Stimulated activated CD4-positive, alpha-beta T cell treated with anti-CD3 and anti-CD28 coated beads, Interleukin-1b, Interleukin-23, amount 100 ng/mL, for 4 hours (primary cell): ENCODE measurements at places on chromosomes 2 and 18.

DNA sequence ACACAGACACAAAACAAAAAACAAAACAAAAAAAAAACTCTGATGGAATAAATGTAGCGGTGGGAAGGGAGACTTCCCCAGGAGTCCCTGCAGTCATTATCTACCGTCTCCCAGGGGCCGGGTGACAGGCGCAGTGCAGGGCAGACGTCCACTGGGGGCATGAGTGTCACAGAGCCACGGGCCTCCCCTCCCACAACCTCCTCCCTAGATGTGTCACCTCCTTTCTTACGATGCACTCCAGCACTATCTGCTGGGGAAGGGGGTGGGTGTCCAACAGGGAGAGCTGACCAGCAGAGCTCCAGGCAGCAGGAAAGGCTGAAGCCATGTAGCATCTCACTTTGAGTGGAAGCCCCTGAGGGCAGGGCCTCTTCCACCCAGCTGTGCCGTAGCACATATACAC lies 84.5 kb downstream of the LONRF2 start:
- no peak for DNase-seq

DNA sequence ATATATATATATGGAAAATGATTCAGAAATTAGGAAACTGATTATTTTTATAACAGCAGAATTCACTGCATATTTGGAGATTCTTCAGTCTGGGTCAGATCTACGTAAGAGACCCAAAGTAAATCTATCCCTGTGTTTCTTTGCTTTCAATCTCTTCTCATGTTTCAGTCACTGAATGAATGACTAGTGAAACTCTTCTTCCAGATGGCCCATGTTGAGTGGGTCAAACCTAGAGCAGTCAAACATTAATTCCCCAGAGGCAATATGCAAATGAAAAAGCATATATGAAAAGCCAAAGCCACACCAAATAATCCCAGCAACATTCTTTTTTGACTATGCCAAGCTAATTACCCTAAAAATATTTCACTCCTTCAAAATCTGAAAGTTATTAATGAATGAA lies 317.3 kb downstream of the RBM43 start:
- no peak for DNase-seq

DNA sequence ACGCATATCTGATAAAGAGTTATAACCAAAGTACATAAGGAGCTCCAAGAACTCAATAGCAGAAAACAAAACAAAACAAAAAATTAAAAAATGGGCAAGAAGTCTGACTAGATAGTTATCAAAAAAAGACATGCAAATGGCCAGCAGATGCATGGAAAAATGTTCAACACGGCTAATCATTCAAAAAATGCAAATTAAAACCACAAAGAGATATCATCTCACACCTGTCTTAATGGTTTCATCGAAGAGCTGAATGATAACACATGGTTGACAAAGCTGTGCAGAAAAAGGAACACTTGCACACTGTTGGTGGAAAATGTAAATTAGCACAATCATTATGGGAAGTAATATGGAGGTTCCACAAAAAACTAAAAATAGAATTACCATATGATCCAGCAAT lies 751.3 kb upstream of the POU3F3 start:
- DNase-seq = no peak

- no peak for DNase-seq
Measured at GRCh38 chr2:229474125-229474524, 203.0 kb upstream of the PID1 start.

- no peak for DNase-seq
Measured at GRCh38 chr2:239197146-239197545, 203.7 kb downstream of the HDAC4 start.

DNA sequence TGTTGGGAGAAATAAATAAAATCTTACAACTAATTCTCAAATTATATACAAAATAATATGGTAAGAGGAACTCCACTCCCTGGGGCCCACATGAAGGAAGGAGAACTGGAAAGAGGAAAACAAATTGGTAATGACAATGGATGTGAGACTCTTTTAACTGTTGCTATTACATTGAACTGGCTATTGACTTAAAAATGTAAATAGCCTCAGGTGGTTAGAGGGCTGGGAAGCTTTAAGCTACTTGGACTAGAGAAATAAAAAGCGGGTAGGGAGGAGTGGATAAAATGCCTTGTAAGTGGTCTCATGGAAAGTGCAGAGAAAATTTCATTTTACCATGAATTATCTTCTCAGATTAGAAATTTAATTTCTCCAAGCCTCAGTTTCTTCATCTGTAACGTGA lies 64.1 kb downstream of the KCNJ3 start:
- DNase-seq = no peak

GRCh38 chr2:144858211-144858610 lies 338.3 kb upstream of the ZEB2 start:
- no peak for DNase-seq

DNA sequence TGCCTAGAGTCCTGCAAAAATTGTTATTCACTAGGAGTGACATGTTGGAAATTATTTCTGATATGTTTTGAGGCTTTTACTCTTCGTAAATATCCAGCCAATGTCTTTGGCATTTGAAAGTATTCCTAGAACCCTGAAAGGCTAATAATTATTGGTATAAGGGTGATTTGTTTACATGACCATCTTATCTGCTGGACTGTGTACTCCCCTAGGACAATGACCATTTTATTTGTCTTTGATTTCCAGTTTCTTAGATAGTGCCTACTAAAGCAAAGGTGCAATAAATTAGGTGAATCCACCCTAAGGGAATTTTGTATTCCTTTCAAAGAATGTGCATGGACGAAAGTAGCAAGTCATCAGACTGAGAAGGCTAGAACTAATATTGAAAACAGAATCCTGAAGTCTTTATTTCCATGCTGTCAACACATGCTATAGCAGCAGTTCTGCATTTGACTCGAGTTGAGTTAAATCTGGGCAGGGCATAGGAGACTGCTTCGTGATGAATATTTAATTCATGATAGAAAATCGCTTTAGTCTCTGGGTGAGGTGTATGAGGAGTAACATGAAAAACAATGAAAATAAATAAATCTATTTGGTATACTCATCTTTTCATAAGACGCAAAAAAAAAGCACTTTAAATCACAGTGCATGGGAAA lies 235.7 kb downstream of the GPD2 start:
- no peak for DNase-seq

DNA sequence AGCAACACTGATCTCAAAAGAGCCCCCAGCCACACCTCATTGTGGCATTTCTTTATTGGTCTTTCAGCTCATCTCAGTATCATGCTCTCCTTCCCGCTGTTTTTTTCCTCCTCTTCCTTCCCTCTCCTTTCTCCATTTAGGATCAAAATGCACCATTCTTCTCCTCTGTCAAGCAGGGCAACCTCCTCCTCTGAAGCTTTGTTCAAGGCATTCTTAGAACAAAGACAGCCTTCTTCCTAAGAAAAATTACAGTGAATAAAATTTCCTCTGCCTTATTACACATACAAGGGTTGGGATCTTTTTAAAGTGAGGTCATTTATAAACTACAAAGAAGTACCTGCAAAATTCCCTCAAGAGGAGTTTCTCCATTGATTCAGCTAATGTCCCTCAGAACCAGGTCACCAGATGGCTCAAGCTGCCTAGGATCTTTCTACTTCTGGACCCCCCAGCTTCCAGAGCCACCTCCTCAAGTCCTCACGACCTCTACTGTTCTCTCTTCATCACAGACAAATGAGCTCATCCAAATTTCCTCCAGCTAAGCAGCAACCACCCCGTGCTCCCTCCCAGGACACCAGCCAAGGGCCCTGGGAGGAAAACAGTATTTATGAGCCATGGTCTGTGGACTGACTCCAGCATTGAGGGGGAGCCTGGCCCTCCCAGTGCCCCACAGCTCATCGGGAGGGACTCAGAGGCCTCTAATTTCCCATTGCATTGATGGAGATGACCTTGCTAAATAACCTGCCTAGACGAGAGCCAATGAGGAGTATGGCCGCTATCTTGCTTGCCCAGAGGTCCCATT lies 18.0 kb downstream of the SFXN5 start:
- DNase-seq = no peak

DNA sequence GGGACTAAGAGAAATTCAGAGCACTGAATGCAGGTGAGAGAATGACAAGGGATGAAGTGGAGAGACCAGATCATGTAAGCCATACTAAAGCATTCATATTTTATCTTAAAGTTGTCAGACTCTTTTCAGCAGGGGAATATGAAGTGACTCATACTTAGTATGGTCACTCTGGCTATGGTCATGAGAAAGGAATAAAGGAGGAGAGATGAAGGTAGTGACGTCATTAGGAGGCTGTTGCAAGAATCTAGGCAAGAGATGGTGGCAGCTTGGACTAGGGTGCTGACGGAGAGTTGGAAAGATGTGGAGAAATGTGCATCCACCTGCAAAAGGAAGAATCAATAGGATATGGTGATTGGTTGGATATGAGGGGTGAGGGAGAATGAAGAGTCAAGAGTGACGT lies 203.2 kb upstream of the ACVR2A start:
- DNase-seq = no peak

GRCh38 chr18:46577546-46577945 lies 79.5 kb downstream of the LOXHD1 start:
- DNase-seq = no peak

GRCh38 chr18:46833899-46834298 lies 77.0 kb upstream of the ST8SIA5 start:
- no peak for DNase-seq

- no peak for DNase-seq
Measured at GRCh38 chr2:36511858-36512603, 85.9 kb downstream of the FEZ2 start.

DNA sequence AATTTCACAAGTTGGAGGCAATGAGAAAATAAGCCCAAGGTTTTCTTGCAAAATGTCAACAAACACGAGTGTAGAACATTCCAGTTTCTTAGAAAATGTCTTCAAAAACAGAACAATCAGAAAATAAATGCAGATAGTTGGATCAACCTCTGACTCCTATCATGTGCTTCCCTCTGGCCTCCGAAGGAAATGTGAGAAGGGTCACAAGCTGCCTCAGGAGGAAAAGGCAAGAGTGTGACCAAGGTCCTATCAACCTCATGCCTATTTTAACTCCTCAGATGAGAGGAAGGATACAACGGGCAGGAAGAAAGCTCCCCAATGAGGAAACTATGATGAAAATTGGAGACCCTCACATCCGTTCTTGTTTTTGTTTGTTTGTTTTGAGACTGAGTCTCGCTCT lies 7.9 kb downstream of the SCYGR5 start:
- no peak for DNase-seq

DNA sequence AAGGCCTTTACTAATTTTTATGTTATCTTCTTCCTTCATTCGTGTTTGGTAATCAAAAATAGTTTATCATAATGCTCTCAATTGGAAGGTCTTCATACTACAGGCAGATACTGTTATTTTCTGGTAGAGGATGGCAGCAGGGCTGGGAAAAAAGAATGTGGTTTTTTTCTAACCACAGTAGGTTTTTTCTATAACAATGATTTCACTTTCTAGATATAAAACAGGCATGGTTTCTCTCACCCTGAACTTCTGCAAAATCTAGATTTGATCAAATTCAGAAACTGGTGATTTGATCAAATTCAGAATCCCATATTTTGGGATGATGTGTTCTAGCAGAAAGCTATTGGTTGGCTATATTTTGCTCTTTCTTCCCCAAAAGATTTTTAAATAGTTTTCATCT lies 27.6 kb downstream of the BCL11A start:
- no peak for DNase-seq

DNA sequence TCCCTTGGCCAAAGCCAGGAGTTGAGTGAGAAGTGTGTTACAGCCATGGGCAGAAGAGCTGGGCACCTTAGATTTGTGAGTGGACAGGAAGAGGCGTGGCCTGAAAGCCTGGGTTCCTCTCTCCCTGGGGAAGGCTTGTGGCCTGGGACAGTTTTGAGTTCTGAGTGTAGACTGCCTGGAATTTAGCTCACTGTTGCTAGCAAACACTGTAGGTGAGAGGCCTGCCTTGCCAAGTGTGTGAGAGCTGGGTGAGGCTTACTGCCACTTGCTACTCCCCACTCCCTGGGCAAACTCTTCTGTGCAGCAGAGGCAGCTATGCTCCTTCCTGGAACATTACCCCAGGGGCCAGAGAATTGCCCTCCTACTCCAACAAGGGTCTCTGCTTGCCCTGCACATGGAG lies 150.0 kb upstream of the GALNT5 start:
- no peak for DNase-seq

- DNase-seq = no peak
Measured at GRCh38 chr2:58137221-58137620, 90.6 kb downstream of the VRK2 start.

DNA sequence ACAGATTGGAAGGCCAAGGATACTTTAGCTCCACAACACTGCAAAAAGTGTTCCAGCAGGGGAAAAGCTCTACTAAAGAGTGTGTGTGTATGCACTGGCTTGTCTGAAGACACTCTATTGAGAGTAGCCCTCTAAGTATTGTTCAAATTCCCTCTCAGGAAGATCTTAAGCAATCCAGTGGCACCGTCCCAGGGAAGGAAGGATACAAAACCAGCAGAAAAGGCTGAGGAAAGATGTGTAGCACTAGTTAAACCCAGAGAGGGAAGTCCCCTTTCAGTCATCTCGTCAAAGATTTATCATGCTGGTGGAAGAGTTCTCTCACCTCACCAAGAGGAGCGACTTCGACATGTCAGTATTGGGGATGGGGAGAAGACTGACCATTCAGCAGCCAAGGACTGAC lies 50.5 kb downstream of the DHRS9 start:
- no peak for DNase-seq

GRCh38 chr18:389658-390357 lies 110.7 kb downstream of the COLEC12 start:
- no peak for DNase-seq

GRCh38 chr2:233982421-233983121 lies 65.4 kb downstream of the TRPM8 start:
- no peak for DNase-seq

- DNase-seq = no peak
Measured at GRCh38 chr2:47089083-47089464, 66.0 kb downstream of the STPG4 start.

GRCh38 chr2:190425221-190425866 lies 17.2 kb downstream of the MFSD6 start:
- no peak for DNase-seq

- no peak for DNase-seq
Measured at GRCh38 chr18:5106730-5107129, 90.3 kb downstream of the AKAIN1 start.

DNA sequence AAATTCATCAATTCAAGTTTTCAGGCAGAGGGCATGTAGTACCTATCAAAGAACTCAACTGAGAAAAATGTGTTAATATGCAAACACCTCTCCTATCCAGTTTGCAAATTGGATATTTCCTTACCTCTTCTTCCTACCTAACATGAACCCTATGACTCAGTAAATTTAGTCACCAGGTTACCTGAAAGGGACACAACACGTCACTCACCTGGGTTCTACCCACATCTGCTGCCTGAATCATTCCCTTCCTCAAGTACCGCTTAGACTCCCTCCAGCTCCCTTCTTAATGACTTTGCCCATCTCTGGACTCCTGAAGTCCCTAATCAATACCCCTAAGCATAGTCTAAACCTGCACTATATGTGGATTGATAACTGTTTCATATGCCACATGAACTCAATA lies 10.4 kb downstream of the ANKRD44 start:
- DNase-seq = no peak

GRCh38 chr2:222919841-222920526 lies 59.1 kb downstream of the ACSL3 start:
- no peak for DNase-seq

DNA sequence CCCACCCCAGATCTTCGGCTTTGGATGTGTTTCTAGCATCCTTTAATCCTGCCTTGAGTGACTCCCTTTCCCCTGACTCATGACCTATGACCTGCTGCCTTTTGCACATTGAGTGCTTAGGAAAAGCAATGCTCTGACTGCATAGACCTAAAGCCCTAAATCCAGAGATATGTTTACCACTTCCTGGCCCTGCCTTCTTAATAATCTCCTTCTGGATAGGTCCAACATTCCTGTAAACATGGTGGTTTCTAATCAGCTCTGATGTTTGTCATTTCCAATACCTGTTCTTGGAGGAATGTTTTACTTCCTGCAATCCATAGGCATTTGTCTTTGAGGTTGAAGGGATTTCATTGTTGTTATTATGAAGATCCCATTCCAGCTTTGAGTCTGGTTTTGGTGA lies 2.3 kb downstream of the SLC3A1 start:
- DNase-seq = no peak
